OCI-LY7 (cell line): ENCODE measurements at places on chromosomes 13 and 19.

DNA sequence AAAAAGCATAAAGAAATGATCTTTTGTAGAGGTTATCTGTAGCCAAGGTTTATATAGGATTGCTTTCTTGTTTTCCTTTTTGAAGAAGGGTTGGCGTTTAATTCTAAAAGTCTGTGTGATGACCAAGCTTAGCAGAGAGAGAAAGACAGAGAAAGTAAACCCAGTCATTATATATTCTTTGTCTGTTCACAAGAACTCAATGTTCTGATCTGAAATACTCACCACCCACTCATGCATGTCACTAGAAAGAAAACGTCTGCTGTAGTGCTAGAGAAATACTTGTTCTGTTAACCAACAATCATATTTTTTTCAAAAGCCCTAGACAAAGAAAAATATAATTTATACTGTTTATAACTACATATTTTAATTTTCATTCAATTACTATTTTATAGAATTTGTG, 173.7 kb upstream of the SLITRK5 start:
- no peak for DNase-seq

DNA sequence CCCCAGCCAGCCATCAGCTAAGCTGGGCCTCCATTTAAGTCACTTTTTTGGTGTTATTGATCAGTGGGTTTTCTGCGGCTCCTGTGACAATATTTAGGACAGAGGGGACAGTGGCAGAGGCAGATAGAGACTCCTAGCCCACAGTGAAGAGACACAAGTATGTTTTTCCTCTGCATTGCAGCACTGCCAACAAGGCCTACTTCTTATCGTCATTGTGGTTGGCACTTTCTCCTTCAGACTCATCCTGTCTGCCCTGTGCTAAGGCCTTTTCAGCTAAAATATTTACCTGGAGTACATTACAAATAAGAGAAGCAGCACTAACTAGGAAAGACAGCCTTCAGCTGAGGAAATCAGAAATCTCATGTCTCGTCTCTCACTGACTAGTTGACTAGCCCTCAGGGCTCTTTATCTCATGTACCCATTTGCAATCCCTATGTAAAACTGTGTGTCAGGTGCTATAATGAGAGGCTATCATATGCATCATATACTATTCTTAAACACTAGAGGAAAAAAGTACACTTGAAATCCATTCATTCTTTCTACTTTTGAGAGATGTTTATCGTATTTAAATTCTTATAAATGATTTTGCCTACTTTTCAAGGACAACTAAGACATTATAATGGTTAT, 62.2 kb downstream of the ZAR1L start:
- no peak for DNase-seq

DNA sequence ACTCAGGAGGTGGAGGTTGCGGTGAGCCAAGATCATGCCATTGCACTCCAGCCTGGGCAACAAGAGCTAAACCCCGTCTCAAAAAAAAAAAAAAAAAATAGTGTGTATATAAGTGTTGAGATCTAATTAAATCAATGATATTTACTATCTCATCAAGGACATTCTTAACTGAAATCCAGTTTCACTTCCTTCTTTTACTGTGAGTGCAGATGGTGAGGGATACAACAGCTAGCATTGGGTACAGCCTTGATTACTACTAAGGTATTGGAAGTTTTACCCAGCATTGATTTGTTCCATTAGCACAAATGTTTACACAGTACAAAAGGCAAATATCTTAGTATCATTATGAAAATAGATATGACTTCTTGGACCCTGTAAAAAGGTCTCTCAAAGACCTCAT, 546.6 kb downstream of the KCTD12 start:
- DNase-seq = peak; percentile 79

GRCh38 chr19:18593367-18594095, 4.9 kb downstream of the REX1BD start:
- DNase-seq = peak; percentile 39

GRCh38 chr13:107846642-107847041, 368.7 kb downstream of the LIG4 start:
- no peak for DNase-seq

DNA sequence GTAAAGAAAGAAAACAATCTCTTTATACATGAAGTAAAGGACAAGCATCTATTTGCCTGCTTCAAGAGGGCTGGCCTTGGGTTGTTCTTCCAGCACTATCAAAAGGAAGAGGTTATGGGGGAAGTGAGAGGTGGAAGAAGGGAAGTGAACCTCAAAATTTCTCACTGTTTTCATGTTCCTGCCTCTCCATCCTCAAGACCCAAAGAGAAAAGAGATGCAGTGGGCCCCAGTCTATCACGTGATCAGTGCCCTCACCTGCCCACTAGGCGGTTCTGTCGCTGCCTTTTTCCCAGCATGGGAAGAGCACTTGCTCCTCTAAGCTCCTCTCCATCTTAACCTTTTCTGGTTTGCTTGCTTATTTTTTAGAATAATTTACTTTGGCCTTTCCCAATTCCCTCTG, 6.2 kb upstream of the USP12 start:
- no peak for DNase-seq

GRCh38 chr19:50877338-50877737, 4.1 kb downstream of the KLK2 start:
- no peak for DNase-seq

DNA sequence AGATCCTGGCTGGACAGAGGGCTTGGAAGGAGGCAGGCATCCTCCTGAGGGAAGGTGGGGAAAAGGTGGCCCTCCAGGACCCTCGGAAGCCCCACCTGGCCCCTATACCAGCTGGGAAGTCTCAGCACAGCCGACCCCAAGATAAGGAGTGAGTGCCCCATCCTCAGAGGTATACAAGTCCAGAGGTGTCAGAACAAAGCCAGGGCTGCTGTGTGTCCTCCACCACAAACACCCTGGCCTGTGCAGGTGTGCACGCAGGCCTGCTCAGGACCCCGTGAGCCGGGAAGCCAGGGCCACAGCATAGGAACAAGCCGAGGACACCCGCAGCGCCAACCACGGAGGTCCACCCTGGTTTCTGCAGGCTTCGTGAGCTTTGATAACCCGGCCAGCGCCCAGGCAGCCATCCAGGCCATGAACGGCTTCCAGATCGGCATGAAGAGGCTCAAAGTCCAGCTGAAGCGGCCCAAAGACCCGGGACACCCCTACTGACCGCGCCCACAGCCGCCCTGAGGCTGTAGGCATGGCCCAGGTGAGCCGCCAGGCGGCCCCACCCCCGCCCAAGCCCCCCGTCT, 68.6 kb downstream of the CELF5 start:
- no peak for DNase-seq

GRCh38 chr13:73822668-73823592, 311.3 kb downstream of the KLF12 start:
- no peak for DNase-seq

DNA sequence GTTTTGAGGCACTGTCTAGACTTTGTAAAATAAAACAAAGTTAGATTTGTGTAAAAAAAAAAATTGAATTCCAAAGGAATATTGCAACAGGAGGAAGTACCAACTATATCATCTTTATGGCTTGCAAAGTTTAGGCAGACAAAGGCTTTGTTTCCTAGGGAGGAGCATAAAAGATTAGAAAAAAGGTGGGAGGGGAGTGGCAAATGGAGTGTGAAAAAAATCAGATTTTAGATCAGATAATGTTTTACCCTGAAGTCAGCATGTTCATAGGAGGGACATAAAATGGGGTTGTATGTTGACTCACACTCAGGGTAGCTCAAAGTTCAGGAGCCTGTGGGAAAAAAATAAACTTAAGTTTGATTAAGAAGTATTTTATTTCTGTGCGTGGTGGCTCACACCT, 3.7 kb downstream of the ZNF85 start:
- DNase-seq = no peak

GRCh38 chr13:85737952-85738351, 61.3 kb downstream of the SLITRK6 start:
- DNase-seq = no peak

DNA sequence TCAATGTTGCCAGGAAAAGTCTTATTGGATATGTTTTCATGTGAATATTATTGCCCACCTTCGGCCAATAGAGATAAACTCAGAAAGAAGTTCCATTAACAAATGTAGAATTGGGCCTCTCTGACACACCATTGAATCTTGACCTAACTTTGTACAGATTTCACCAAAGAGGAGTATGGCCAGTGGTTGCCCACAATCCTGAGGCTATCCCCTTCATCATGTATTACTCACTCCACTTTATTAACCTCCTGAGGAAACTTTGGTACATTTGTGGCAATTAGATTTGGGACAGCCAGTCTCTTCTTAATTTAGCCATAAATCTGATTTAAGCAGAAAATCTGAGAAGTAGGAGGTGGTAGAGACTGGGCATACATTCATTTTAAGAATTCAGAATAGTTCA, 53.3 kb upstream of the POSTN start:
- no peak for DNase-seq

- no peak for DNase-seq
Measured at GRCh38 chr13:113959198-113959597, 14.7 kb downstream of the C13orf46 start.

GRCh38 chr19:12801466-12802266, at the start of the genes PRDX2 and THSD8:
PRDX2 (minus strand) TSS chr19:12801800; CDS start chr19:12801261, 539 bp downstream.
THSD8 (plus strand) TSS chr19:12802069; CDS start chr19:12802072, 3 bp downstream.
- DNase-seq = peak; percentile 96

GRCh38 chr13:27960362-27961226, 8.5 kb downstream of the CDX2 start:
- DNase-seq = no peak

- DNase-seq = peak; percentile 27
Measured at GRCh38 chr19:11452620-11453310, 17.3 kb downstream of the PRKCSH start.

DNA sequence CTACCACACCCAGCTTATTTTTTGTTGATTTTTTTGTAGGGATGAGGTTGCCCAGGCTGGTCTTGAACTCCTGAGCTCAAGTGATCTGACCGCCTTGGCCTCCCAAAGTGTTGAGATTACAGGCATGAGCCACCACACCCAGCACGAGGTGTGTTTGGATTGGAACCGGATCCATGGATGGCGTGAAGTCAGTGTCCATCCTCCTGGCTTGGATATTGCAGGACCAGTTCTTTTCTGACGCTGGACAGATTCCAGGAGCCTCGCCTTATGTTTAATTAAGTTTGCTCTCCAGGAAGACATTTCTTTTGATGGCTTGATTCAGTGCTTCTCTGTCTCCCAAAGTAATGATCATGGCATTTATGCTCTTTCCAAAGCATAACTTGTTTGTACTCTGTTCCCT, 14.4 kb upstream of the RFXAP start:
- DNase-seq = no peak

GRCh38 chr13:111973186-111973585, 93.8 kb upstream of the SOX1 start:
- DNase-seq = no peak

DNA sequence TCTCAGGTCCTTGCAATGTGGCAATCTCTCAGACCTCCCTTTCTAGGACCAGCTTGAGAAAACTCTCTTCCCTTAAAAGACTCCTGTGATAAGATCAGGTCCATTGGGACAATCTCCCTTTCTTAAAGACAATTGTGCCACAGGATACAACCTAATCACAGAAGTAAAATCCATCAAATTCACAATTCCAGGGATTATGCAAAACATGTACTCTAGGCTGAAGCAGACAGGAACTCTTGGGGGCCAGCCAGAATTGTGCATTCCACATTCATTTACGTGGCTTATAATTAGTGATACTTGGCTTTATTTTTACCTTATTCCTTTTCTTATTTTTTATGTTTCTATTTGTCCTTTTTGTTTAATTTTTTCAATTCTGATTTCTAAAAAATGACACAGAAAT, 257.9 kb downstream of the KLF12 start:
- no peak for DNase-seq

GRCh38 chr13:46377554-46377953, 9.5 kb downstream of the RUBCNL start:
- DNase-seq = peak; percentile 96

DNA sequence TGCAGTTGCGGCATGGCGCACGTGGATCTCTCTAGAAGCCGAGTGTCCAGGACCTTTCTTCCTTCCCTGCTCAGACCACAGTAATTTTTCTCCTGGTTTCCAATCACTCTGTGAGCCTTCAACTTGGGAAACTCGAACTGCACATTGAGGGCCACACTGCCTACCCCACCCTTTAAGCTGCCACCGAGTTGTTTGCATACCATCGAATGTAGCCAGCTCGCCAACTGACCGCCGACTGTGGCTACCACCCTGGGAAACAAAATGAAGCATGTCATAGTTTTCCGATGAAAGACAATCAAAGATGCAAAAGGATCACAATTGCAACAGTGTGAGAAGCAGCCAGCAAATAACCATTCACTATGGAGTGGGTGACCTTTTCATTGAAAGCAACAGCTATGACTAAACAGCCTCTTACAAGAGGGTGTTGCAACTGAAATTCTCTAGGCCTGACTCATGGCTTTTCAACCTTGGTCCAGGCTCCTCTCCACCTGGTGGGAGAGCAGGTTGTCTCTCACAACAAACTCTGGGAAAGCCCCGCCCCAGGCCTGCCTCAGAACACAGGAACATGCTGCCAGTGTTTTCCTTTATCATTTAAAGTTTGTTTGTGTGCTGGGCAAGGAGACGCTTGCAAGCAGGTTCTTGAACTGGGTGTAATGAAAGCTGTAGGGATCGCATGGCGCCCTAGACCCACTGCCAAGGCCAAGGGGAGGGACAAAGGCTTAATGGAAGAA, 141.7 kb upstream of the SERP2 start:
- no peak for DNase-seq

- DNase-seq = no peak
Measured at GRCh38 chr13:99015606-99016490, 38.0 kb upstream of the DOCK9 start.

DNA sequence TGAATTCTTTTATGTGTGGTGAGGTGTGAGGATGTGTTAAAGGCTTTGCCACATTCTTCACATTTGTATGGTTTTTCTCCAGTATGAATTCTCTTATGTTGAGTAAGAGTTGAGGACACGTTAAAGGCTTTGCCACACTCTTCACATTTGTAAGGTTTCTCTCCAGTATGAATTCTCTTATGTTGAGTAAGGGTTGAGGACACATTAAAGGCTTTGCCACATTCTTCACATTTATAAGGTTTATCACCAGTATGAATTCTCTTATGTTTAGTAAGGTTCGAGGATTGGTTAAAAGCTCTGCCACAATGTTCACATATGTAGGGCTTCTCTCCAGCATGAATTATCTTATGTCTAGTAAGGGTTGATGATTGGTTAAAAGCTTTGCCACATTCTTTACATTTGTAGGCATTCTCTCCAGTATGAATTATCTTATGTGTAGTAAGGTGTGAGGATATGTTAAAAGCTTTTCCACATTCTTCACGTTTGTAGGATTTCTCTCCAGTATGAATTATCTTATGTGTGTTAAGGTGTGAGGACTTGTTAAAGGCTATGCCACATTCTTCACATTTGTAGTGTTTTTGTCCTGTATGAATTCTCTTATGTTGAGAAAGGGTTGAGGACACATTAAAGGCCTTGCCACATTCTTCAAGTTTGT, 27.1 kb downstream of the ZNF724 start:
- DNase-seq = peak; percentile 16

DNA sequence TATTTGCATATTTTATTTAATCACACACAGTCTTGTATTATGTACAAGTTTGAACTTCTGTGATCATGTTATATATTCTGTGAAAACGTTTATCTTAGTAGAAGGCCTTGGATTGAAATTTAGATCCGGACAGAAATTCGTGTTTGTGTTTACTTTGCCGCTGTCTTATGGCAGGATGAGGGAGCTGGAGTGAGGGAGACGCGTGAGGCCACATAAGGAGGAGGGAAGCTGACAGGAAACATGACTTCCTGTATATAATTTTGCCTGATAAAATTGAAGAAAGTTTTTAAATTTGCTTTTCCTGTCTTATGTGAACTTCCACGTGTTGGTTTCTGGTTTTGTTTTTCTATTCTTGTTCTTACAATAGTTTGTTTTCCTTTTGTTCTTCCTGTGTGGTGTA, 200.2 kb downstream of the MTUS2 start:
- DNase-seq = no peak
